ENCODE measurements at places on chromosomes 3 and 15. TPM values are rescaled to one million over a fixed set of nuclear protein-coding genes. Genes with fewer than 3 reads are reported as not detected.

PLSCR2 gene
- not detected for total RNA-seq

ARHGEF3 gene
- total RNA-seq = 4.3 TPM

HHLA2 gene
- not detected for total RNA-seq

TUSC7 gene
- not detected for total RNA-seq

GADL1 gene
- total RNA-seq = 0.12 TPM

BCHE gene
- 52.9 TPM for total RNA-seq

ITIH4 gene
- total RNA-seq = 6.3 TPM

CFAP44 gene
- 11.1 TPM for total RNA-seq

COL6A5 gene
- total RNA-seq = not detected

ARNT2 gene
- 57.1 TPM for total RNA-seq

TF gene
- 0.98 TPM for total RNA-seq

KLHL6 gene
- total RNA-seq = 0.11 TPM

GRCh38 chr3:110974902-110975301 is 96.7 kb upstream of the NECTIN3 start:
- H3K36me3 ChIP-seq = no peaks in the 10 kb centered on the region
- H3K27me3 ChIP-seq = no peaks in the 10 kb centered on the region
- no peak overlapping the region for H3K27ac ChIP-seq
- H3K4me1 ChIP-seq = no peaks in the 10 kb centered on the region
- H3K4me3 ChIP-seq = no peak overlapping the region

DNA sequence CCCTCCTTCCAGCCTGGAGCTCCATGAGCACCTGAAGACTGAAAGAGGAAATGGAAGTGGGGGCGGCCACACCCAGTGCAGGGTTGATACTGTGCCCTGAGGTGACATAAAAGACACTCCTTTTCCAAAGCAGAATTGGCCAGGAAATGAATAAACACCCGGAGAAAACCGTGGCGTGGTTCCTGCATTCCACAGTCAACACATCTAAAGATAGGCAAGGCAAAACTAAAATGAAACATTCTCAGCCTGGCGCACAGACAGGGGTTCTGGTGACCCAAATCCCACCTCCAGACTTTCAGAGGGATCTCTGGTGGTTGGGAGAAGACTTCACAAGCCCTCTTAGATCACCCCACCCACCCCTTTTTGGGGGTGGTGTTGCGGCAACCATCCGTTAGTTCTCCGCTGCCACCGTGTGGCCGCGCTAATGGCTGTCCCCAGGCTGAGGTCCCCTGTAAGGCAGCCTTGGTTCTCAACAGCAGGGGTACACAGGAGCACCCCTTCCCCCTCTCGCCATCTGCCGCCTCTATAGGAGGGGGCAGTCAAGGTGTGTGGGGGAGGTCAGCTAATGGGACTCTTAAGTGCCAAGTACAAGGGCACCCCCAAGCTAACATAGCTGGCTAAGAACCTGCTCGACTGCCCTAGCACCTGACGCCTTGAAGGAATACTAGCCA is 2.5 kb upstream of the MST1R start:
- no peaks in the 10 kb centered on the region for H3K27me3 ChIP-seq
- no peak overlapping the region for H3K4me3 ChIP-seq
- H3K27ac ChIP-seq = peak overlapping the region; percentile 19
- no peaks in the 10 kb centered on the region for H3K36me3 ChIP-seq

DNA sequence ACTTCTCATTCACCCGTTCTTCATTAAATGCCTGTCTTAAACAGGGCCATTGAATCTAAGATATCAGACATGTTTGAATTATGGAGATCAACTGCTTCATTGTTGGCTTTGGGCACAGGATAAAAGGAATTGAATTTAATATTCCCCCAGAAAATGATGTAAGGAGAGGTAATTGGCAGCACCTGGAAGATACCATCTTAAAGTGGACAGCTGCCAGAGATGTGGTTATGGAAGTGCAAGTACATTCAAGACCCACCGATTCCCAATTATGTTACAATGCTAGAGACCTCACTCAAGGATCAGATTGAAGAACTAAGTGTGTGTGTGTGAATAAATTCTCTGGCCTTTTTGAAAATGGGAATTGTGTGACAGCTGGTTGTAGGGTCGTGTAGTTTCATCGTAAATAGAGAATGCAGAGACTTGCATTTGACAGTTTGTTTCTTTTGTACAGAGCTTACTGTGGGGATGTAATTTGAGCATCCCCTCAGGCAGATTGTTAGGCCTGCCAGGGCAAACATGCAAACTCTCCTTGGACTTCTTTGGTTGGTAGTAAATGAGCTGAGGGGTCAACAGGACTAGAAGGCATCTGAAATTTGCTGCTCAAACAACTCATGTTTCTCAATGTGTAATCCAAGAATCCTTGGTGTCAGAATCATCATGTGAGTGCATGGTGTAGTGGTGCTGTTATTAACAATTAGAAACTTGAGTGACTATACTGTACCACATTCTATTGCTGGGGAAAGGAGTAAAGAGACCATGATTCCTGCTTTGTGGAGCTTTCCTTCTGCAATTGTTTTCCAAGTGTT is 359.2 kb upstream of the THRB start:
- no peak for DNase-seq
- no peaks in the 10 kb centered on the region for H3K27me3 ChIP-seq
- no peaks in the 10 kb centered on the region for H3K36me3 ChIP-seq
- peaks cover 18% of the 10 kb centered on the region for H3K4me1 ChIP-seq
- no peak overlapping the region for H3K4me3 ChIP-seq
- H3K27ac ChIP-seq = no peak overlapping the region

DNA sequence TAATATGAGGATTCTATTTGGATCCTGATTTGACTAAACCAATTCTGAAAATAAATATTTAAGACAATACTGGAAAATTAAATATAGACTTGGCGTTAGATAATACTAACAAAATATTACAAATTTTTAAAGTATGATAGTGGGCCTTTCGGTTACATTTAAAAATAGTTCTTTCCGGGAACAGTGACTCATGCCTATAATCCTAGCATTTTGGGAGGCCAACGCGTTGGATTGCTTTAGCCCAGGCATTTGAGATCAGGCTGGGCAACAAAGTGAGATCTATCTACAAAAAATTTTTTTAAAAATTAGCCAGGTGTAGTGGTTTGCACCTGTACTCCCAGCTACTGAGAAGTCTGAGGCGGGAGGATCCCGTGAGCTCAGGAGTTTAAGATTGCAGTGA is 30.3 kb upstream of the GADL1 start:
- no peaks in the 10 kb centered on the region for H3K27me3 ChIP-seq
- DNase-seq = no peak
- no peak overlapping the region for H3K4me3 ChIP-seq
- H3K4me1 ChIP-seq = no peaks in the 10 kb centered on the region
- H3K36me3 ChIP-seq = peaks cover 2% of the 10 kb centered on the region
- no peak overlapping the region for H3K27ac ChIP-seq

DNA sequence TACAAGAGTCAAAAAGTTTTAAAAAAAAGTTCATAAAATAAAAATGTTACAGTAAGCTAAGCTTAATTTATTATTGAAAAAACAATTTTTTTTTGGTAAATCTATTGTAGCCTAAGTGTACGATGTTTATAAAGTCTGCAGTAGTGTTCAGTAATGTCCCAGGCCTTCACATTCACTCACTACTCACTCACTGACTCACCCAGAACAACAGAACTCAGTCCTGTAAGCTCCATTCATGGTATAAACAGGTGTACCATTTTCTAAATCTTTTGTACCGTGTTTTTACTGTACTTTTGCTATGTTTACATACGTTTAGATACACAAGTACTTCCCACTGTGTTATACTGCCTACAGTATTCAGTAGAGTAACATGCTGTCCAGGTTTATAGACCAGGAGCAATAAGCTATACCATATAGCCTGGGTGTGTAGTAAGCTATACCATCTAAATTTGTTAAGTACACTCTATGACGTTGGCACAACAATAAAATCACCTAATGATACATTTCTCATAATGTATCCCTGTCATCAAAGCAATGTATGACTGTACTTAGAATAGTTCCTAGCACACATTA is 41.2 kb upstream of the ZDHHC23 start:
- no peaks in the 10 kb centered on the region for H3K36me3 ChIP-seq
- no peaks in the 10 kb centered on the region for H3K4me1 ChIP-seq
- H3K4me3 ChIP-seq = no peak overlapping the region
- no peak for DNase-seq
- no peak overlapping the region for H3K27ac ChIP-seq

DNA sequence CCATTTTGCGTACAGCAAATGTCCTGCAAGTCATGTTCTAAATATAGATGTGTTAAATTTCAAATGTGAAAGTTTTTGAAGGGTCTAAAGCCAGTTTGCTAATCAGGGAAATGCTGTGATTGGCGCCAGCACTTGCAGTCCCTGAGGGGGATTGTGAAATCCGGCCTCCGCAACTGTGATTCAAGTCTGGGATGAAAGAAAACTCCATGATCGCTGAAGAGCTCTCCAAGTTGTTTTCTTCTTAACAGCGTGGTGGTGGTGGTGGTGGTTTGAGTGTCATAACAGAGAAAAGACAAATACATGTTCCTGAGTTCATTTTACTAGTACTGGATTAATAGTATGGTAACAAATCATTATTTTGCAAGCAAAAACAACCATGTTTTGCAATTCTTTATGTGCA is 51.8 kb downstream of the MITF start:
- peaks cover 22% of the 10 kb centered on the region for H3K4me1 ChIP-seq
- H3K4me3 ChIP-seq = no peak overlapping the region
- H3K27me3 ChIP-seq = no peaks in the 10 kb centered on the region

GRCh38 chr3:172259111-172259541 is 189.1 kb downstream of the GHSR start:
- H3K4me1 ChIP-seq = peaks cover 36% of the 10 kb centered on the region
- no peaks in the 10 kb centered on the region for H3K27me3 ChIP-seq
- H3K27ac ChIP-seq = no peak overlapping the region
- DNase-seq = no peak
- H3K36me3 ChIP-seq = peaks cover 8% of the 10 kb centered on the region

GRCh38 chr15:68623301-68623892 is 44.6 kb downstream of the CORO2B start:
- H3K4me1 ChIP-seq = peaks cover 59% of the 10 kb centered on the region
- no peak overlapping the region for H3K4me3 ChIP-seq
- H3K27ac ChIP-seq = no peak overlapping the region
- H3K36me3 ChIP-seq = no peaks in the 10 kb centered on the region

GRCh38 chr3:24341668-24342067 is 153.0 kb downstream of the THRB start:
- H3K27ac ChIP-seq = no peak overlapping the region
- no peaks in the 10 kb centered on the region for H3K36me3 ChIP-seq

DNA sequence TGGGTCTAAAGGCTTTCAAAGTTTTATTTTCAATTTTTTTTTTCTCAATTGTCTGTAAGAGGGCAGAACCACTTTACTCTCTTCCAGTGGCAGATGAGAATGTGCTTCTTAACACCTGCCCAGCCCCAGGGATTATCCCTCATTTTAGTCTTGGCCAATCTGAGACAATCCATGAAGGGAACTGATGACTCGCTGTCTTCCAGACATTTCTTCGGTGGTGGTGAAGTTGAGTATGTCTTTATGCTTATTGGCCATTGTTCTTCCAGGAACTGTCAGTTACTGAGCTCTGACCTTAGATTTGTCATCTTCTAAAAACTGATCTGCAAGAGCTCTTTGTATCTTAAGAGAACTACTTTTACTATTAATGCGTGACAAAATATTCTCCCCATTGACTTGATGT is 139.5 kb downstream of the TJP1 start:
- H3K27ac ChIP-seq = no peak overlapping the region
- no peaks in the 10 kb centered on the region for H3K36me3 ChIP-seq
- DNase-seq = no peak
- peaks cover 6% of the 10 kb centered on the region for H3K4me1 ChIP-seq
- no peaks in the 10 kb centered on the region for H3K27me3 ChIP-seq

- H3K27me3 ChIP-seq = no peaks in the 10 kb centered on the region
- no peak overlapping the region for H3K4me3 ChIP-seq
- H3K4me1 ChIP-seq = no peaks in the 10 kb centered on the region
- H3K27ac ChIP-seq = no peak overlapping the region
Measured at GRCh38 chr3:142088522-142088921, 60.8 kb downstream of the TFDP2 start.

DNA sequence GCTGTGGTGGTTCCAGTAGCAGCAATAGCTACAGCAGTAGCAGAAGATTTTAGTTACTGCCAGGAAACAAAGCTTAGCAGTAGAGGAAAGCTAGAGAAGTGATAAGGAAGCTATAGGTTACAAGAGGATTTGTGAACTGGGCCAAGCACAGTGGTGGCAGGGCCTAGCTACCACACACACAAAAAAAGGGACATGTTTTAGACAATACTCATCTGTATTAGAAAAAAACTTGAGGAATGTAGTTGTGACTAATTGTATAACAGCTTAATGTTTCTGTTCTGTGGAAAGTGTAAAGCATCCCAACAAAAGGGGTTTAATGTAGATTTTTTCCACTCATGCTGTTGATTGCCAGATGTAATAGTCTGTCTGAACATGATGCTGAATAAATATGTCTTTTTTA is 29.9 kb upstream of the PFN2 start:
- DNase-seq = no peak
- no peak overlapping the region for H3K27ac ChIP-seq
- no peak overlapping the region for H3K4me3 ChIP-seq
- H3K36me3 ChIP-seq = peaks cover 3% of the 10 kb centered on the region
- H3K27me3 ChIP-seq = no peaks in the 10 kb centered on the region

- no peaks in the 10 kb centered on the region for H3K36me3 ChIP-seq
- peaks cover 10% of the 10 kb centered on the region for H3K4me1 ChIP-seq
- DNase-seq = no peak
- H3K27ac ChIP-seq = no peak overlapping the region
- no peaks in the 10 kb centered on the region for H3K27me3 ChIP-seq
Measured at GRCh38 chr15:71715914-71716313, 94.4 kb upstream of the NR2E3 start.

All from neural crest cell (in vitro differentiated cells).